ENCODE measurements at places on chromosomes 2 and 18.

DNA sequence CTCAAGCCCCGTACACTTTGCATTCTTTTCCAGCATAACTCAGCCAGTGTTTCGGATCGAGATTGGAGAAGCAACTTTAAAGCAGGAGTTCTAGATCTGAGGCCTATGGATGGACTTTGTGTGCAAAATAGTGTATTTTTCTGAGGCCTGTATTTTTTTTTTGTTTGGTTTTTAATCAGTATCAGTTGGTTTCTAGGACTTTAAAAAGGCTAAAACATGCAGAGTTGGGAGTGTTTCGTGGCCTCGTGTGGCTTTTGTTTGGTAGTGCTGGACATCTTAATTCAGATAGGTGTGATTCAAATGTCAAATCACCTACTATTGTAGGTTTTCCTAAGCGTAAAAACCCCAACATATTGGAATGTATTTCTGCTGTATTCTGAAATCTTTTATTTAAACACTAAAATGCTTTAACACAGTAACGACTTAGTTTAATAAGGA lies 282 bp upstream of the PUS10 start:
- DNase-seq = no peak

GRCh38 chr18:6566338-6566911 lies 151.7 kb upstream of the L3MBTL4 start:
- no peak for DNase-seq

- DNase-seq = no peak
Observed at GRCh38 chr2:173955004-173955403, 10.2 kb downstream of the SP3 start.

GRCh38 chr2:191374366-191374765 lies 129.2 kb downstream of the MYO1B start:
- DNase-seq = no peak

GRCh38 chr2:235844561-235844960 lies 323.6 kb downstream of the GBX2 start:
- no peak for DNase-seq

DNA sequence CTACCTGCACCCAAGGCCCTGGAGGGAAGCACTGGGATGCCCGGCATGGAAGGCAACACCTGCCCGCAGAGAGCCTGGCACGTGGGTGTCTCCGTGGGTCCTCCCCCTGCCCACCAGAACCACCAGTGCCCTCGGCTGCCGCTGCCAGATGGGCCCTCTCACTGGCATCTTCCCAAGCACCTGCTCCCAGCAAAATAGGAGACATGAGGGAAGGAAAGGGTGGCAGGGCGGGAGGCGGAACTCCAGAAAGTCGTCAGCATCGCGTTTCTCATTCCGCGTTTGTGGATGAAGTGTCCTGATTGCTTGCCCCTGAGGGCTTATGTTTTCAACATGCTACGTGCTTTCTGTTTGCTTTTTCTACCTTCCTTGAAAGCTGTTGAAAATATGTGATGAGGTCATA lies 8.8 kb upstream of the SNTG2 start:
- no peak for DNase-seq
